ENCODE measurements at places on chromosomes 2 and 18.

DNA sequence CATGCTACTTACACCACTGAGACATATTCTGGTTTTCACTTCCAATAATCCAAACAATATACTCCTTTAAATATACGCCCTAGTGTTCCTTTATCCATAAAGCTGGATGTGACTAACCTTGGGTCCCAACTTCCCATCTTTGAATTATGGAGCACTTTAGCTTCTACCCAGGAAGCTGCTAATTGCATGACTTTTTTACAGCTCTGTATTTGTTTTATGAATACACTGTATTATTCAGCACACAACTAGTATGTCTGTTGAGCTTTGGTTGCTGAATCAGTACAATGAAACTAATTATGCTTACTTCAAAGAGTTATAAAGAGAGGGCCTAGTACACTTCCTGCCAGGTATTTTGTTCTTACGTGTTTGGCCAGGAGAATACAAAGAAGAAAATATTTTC is 118.5 kb downstream of the BAZ2B start:
- no peak for DNase-seq

DNA sequence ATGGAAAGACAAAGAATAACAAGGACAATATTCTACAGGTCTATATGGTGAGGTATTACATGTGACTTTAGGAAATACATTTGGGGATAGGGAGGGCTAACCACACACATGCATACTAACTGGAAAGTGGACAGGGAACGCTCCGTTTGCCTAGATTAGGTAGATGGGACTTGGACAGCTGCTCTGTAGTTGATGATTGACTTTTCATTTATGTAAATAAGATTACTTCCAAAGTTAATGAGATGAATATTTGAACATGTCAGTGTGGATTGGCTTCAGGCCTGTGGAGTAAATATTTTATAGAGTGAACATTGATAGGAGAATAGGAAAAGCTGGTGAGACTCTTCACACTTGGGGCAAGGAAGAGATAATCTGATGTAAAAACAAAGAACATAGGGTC is 142.0 kb downstream of the NCK2 start:
- DNase-seq = no peak

- DNase-seq = no peak
Observed at GRCh38 chr2:235432741-235433520, 60.9 kb upstream of the AGAP1 start.

GRCh38 chr2:54755641-54756326 is 32.3 kb downstream of the EML6 start:
- no peak for DNase-seq

GRCh38 chr2:10906926-10907625 is 4.7 kb upstream of the KCNF1 start:
- DNase-seq = no peak

GRCh38 chr2:76851000-76851399 is 671.2 kb downstream of the LRRTM4 start:
- DNase-seq = no peak

DNA sequence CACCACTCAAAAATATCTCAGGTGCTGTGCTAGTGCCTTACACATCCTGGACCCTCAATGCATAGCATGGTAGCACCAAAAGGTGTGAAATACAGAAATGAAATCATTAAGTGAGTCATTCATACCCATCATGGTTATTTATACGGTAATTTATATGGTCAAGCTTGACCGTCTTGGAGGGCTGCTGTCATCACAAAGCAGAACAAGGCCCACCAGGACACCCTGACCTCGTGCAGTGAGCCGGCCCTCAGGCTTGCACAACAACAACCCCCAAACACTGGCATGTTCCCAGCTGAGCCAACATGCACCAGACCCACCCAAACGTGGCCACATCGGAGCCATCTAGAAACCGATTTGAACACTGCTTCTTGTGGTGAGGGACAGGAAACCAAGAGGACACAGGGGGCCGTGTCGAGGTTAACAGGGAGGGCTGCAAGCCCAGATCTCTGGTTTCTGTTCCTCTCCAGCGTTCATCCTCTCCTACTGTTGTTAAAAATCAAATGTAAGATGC is 378.5 kb upstream of the ID2 start:
- peak; percentile 90 for DNase-seq

- DNase-seq = no peak
Observed at GRCh38 chr2:99776206-99776905, 286.5 kb upstream of the REV1 start.

GRCh38 chr2:203431391-203432185 is 103.4 kb downstream of the ABI2 start:
- DNase-seq = no peak

DNA sequence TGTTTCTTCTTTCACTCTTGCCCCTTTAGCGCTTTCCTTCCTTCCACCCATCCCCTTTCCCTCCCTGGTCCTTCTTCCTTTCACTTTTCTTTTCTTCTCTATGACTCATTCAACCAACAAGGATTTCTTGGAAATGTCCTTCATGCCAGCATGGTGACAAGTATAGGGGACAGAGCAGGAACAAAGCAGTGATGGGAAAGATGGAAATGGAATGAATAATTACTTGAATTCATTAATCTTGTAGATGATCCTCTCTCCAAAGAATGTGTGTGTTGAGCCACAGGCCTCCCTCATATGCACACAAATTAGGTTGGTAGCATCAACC is 1.5 kb downstream of the VAMP5 start:
- DNase-seq = no peak

GRCh38 chr2:634636-635388 is 42.4 kb downstream of the TMEM18 start:
- no peak for DNase-seq

DNA sequence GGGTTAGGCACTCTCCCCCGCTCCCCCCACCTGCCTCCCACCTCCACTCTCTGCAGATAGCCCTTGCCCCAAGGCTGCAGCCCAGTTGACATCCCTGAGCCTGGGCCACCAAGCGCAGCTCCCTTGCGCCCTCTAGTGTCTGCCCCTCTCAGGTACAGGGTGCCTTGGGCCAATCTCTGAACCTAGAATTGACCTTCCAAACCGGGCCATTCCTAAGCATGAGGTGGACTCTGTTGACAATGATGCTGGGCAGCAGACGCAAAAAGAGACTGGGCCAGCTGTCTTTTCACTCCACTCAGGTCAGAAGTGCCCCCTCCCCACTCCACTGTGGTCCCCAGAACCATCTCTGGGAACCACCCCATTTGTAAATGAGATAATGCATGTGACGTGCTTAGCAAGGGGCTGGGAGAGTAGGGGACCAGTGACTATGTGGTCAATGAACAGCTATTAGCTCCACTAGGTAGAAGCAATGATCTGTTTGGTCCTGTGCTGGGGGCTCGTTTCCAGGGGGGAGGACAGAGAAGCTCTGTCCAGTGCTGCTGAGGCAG is 43.3 kb upstream of the PLB1 start:
- peak; percentile 89 for DNase-seq

DNA sequence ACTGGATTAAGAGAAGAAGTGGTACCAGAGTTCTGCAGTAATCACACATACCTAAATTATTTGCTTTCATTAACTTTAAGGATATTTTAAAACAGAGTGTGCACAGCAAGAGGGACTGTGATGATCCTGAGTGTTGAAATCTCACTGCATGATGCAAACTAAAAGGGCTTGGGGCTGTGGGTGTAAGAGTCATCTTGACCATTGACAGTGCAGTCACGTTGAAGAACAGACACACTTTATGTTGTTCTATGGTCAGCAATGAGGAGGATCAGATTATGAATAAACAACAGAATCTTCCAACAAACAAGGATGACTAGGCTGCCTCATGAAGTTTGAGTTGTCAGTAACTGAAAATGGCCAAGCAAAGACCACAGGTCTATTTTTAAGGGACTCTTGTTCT is 87.2 kb upstream of the GALNT5 start:
- no peak for DNase-seq

GRCh38 chr2:202883987-202884675 is 12.6 kb upstream of the ICA1L start:
- DNase-seq = no peak

DNA sequence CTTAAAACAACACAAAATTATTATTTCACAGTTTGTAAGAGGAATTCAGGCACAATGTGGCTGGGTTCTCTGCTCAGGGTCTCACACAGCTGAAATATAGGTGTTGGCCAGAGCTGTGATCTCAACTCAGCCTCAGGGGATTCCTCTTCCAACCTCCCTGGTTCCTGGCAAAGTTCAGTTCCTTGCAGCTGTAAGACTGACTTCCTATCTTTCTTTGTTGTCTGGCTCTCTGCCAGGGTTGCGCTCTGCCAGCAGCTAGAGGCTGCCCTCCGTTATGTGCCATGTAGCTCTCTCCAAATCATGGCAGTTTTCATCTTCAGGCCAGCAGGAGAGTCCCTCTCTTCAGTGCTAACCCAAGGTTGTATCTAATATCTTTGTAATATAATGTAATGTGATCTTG is 272.5 kb upstream of the KCNJ3 start:
- DNase-seq = no peak
